NT2/D1 (cell line): ENCODE measurements at places on chromosomes 6 and 20.

DNA sequence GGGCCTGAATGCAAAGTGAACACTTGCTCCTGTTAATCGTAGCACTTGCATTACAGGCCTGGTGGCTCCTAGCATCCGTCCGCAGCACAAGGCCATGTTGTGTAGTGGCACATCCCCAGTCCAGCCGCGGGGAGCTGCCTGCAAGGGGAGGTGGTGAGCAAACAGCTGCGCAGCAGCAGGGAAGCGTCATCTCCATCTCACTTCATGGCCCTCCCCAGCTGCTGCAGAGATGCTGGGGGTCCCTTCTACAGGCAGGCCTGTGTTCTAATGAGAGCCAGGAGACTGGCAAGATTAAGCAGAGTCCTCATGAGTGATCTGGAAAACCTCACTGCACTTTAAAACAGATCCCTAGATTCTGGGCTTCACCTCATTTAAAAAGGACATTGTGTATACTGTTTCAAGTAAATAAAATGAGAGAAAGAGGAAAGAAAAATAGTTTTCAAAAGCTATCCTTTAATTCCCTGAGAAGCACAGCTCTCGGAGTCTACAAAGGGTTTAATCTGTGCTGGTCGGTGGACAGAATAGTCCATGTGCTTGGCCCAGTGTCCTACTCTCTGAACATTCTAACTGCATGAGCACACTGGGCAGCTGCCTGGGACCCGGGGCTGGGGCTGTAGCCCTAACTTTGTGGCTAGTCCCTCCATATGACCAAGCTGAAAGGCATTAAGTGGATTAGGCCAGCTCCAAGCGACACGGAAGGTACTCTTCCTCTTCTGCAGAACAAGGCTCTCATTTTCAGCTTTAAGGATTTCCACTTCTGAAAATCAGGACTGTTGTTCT is 125.8 kb downstream of the LY86 start:
- DNase-seq, result no peak

DNA sequence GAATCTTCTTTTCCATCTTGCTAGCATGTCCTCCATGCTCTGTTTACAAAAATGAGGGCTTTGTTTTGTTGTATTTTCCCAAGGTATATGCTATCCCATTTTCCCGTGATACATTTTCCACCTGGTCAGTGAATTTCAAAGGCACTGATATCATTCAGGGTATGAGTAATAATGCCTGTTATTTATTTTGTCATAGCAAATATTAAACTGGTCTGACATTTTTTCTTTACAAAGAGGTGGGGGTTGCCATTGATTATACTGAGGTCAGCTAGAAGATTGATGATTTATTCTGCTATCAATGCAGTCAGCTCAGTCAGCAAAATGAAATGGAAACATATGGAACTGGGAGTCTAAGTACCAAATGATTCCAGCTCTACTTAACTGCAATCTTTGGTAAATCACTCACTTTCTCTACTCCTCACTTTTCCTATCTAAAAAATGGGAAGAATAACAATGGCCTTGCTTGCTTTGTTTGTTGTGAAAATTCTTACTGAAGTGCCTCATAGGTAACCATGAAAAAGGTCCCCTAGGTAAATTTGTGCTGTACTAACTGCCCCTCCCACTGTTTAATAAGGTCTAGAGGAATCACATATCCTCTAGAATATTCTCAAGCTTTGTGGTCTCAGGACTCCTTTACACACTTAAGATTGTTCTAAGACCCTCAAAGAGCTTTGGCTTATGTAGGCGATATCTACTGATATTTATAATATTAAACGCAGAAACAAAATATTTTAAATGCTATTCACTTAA is 64.0 kb downstream of the ARHGAP18 start:
- no peak for DNase-seq

DNA sequence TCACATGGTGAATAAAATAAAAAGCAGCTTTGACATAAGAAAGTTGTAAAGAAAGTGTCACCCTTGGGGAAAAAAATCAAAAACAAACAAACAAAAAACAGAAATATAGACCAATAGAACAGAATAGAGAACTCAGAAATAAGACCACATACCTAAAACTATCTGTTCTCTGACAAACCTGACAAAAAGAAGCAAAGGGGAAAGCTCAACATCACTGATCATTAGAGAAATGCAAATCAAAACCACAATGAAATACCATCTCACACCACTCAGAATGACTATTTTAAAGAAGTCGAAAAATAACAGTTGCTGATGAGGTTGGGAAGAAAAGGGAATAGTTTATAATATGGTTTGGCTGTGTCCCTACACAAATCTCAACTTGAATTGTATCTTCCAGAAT is 159.1 kb downstream of the TINAG start:
- DNase-seq, result no peak

DNA sequence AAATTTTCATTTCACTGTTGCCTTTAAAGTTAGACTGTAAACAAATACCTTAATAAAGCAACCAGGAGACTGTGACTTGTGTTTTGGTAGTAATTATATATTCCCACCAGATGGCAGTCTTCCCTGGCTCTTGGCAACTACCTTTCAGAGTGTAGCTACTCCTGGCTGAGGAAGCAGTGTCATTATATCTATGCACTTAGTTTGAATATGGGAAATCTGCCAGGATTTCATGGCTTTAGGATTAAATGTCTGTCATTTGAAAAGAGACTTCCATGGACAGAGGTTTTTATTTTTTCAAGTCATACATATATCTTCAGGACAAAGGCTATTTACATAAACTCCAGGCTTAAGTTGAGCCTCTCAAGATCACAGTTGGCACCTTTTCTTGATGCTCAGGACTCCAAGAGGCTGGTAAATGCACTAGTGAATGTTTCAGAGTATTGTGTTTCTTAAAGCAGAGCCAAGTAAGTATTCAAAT is 160.1 kb downstream of the C6orf58 start:
- peak; percentile 40 for DNase-seq

DNA sequence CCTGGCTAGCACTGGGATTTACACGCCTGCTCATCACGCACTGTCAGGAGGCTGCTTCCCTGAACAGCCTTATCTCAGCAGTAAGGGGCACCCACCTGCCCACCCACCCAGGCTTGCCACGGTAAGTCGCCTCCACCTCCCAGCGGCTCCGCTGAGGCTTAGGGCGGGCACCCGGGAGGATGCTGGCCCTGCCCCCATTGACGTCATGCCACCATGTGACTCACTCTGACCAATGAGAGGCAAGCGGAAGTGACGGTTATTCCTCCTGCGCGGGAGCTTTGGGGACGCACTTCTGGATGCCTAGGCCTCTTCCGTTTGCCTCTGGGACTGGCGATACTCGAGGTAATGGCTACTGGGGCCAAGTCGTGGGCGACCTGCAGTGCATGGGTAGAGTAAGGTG is 256.8 kb downstream of the QKI start:
- DNase-seq, result no peak

DNA sequence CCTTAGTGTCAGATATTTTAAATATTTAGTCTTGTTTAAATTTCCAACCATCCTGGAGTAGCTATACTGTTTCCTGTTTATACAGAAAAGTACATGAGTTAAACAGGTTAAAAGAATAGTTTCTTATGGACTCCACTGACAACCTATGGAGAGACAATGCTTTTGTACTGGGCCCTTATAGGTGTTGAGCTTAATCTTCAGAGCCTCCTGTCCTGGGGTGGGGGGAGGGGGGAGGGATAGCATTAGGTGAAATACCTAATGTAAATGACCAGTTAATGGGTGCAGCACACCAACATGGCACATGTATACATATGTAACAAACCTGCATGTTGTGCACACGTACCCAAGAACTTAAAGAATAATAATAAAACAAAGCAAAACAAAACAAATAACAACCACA is 322.9 kb downstream of the GRIK2 start:
- DNase-seq, result no peak

- DNase-seq, result no peak
Observed at GRCh38 chr6:17031961-17032360, 69.9 kb upstream of the STMND1 start.

- DNase-seq, result peak; percentile 39
Observed at GRCh38 chr20:12207875-12208274, 290.2 kb downstream of the BTBD3 start.
